ENCODE measurements at places on chromosomes 1 and 21. TPM values are rescaled to one million over a fixed set of nuclear protein-coding genes. Genes with fewer than 3 reads are reported as not detected.
A peak's percentile ranks its signal among the peaks of the same experiment; 100 is the strongest.

- DNase-seq = no peak
Measured at GRCh38 chr1:37890378-37891014, 31.1 kb upstream of the MTF1 start.

DNA sequence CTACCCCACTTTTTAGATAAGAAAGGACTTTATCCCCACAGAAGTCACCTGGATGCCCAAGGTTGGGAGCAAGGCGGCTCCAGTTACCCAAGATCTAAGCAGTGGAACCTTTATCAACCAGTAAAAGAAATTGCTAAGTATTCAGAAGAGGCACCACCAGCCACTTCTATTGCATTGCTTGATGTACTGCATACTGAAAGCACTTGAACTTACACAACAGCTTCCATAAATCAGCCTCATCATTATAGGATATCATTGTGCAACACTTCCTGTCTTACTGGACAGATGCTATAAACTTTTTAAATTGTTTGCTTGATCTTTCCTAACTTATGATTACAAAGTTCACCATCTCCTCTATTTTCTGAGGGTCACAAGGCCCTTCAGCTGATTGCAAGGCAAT, 642.7 kb upstream of the CXADR start:
- no peak for DNase-seq

MSH4 gene
- 0.15 TPM for total RNA-seq

OR2L3 gene
- total RNA-seq = not detected

- no peak for DNase-seq
Measured at GRCh38 chr21:17270229-17270628, 242.6 kb upstream of the CXADR start.

DNA sequence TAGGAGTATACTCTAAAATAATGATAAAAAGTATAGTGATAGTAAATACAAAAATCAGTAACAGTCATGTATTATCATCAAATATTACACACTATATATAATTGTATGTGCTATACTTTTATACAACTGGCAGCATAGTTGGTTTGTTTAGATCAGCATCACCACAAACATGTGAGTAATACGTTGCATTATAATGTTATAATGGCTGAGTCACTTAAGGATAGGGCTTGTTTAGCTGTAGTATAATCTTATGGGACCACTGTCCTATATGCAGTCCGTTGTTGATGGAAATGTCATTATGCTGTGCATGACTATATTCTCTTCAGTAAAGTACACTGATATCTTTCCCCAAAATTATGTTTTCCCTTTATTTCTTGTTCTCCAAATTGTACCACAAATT, 92.8 kb downstream of the LYPLAL1 start:
- DNase-seq = no peak

CFHR1 gene
- total RNA-seq = not detected

- DNase-seq = no peak
Measured at GRCh38 chr1:23574265-23574754, 15.0 kb upstream of the ID3 start.

DNA sequence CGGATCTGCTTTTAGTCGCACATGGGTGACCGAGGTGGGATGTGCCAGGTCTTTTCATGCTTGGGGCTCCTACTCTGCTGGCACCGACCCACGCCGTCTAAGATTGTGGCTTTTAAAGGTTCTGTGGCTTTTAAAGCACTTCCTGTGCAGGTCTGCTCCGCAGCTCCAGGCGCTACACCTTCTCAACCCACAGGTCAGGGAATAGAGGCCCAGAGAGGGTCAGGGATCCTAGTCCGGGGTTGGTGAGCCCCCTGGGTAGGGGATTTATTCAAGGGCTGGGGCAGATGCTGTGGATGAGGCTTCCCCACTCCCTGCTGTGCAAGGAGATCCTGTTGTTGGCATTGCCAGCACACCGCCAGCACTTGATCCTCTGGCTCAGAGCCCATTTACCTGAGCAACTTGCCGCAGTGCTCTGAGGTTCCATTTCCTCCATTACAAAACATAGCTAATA, 212.8 kb upstream of the RAB4A start:
- DNase-seq = no peak

PPIE gene
- 38.4 TPM for total RNA-seq

- peak; percentile 67 for DNase-seq
Measured at GRCh38 chr1:164296172-164296571, 262.8 kb upstream of the PBX1 start.

SPATA45 gene
- total RNA-seq = not detected

HUNK gene
- 7.1 TPM for total RNA-seq

- no peak for DNase-seq
Measured at GRCh38 chr1:223118418-223118817, 24.6 kb downstream of the TLR5 start.

SHISAL2A gene
- total RNA-seq = 0.45 TPM

TMEM240 gene
- total RNA-seq = 0.67 TPM

FMN2 gene
- 3.0 TPM for total RNA-seq

ATAD3C gene
- total RNA-seq = 0.49 TPM

DNA sequence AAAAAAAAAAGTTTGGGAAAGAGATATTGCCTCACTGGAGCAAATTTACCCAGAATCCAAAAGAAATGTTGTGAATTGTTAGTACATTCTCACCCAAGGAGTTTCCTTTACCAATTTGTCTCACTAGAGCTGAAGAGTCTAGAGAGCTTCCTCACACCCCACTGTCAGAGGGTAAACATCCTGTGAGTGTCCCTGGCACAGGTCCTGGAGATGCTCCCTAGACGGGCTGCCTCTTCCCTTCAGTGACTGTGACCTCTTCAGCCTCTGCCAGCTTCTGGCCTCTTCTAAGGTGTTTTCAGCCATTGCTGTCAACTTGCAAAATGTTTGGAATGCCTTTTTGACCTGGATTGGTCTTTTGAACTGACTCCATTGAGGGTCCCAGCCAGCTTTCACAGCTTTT, 159.4 kb downstream of the DHRS3 start:
- peak; percentile 33 for DNase-seq

HTR1D gene
- total RNA-seq = 1.1 TPM

AGPAT3 gene
- 97.5 TPM for total RNA-seq

DNA sequence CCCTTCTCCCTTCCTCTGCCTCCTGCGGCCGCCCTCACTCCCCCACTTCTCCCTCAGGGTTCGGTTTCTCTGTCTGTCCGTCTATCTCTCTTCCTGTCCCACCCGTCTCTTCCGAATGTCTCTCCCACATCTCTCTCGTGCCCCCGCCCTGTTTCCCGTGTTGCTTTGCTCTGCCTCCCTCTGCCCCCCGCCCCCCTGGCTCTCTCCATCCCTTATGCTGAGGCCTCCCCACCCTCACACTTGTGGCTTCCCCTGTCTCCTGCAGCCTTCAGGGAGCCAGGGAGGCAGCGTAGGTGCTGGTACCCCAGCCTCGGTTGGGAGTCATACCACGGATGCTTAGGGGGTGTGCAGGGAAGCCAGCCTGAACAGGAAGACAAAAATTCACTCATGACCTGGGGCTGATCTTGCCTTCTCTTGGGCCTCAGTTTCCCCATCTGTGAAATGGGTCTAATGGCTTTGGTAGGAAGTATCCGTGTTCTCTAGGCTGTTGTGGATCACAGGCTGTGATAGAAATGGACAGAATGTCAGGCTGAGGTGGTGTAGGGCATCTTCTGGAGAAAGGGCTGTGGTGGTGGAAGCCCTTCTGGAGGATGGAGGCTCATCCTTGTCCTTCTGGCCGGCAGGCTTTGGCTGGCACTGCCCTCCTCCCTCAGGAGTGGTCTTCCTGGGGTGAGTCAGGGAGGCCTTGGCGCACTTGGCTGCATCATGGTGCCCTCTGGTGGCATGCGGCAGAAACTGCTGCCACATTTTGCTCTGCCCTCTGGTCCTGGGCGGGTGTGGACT, 55.5 kb downstream of the FOXO6 start:
- DNase-seq = peak; percentile 38

TMCC2 gene
- 1.2 TPM for total RNA-seq

DNA sequence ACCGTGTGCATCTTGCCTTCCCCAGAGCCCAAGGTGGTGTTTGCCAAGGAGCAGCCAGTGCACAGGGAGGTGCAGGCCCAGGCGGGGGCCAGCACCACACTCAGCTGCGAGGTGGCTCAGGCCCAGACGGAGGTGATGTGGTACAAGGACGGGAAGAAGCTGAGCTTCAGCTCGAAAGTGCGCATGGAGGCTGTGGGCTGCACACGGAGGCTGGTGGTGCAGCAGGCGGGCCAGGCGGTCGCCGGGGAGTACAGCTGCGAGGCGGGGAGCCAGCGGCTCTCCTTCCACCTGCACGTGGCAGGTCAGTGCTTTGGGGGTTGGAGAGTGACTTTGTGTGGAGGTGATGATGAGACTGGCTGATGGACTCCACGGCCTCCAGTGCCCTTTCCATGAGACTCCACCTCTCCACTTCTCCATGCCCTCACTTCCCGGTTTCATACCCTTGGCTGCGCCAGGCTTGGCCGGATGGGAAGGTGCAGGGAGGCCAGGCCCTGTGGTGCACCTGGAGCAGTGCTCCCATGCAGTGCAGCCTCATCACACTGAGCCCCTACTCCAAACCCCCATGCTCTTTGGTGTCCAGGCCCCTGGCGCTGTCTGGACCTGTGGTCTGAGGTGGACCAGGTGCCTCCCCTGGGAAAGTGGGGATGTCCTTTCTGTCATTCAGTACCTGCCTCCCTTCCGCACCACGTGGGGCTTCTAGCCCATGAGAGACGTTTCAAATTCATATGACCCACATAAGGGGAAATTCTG, 49.0 kb downstream of the OBSCN start:
- DNase-seq = no peak

FLG gene
- not detected for total RNA-seq

- no peak for DNase-seq
Measured at GRCh38 chr1:54567961-54568360, 19.9 kb downstream of the ACOT11 start.

DNA sequence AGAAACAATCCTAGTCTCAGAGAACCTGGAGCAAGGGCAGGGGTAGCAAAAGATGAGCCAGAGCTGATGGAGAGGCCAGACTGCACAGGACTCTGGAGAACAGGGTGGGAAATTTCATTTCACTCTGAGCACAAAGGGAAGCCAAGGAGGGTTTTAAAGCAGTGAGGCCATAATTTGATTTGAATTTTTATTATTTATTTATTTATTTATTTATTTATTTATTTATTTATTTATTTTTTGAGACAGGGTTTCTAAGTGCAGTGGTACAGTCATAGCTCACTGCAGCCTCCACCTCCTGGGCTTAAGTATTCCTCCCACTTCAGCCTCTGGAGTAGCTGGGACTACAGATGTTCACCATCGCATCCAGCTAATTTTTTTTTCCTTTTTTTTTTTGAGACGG, 45.1 kb downstream of the MT1HL1 start:
- no peak for DNase-seq

DNALI1 gene
- 4.5 TPM for total RNA-seq

GRCh38 chr1:30008372-30008997, 714.9 kb downstream of the MATN1 start:
- no peak for DNase-seq

DNA sequence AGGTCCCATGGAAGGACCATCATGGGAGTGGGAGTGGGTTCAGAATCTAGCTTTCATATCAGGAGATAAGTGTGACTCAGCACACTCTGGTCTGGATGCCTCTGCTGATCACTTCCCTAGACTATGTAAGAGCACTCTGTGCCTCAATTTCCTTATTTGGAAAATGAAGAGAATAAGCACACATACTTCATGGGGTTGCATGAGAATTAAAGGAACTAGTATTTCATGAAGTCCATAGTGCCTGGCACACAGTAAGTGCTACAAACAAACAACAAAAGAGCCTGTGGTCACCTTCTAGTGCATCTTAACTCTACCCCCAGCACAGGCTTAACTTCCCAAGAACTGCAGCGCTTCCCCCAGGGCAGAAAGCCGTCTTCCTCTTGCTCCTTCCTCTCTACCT, 9.6 kb upstream of the IL20 start:
- DNase-seq = no peak

DNA sequence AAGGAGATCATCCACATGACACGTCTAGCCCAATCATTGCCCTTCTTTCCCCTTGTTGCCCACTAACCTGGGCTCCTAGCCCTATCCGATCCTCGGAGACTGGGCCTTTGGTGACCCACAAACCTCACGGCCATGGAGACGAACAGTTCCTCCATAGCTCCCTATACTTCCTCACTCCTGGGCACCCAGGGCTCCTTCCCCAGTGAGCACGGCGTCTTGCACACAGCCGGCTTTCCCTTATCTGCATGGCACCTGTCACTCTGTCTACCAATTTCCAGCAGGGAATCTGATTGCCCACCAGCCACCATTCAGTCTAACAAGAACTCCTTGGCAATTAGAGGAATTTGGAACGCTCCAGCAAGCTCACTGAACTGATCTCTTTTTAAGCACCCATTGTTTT, 3.1 kb downstream of the GNG4 start:
- no peak for DNase-seq

TMCO2 gene
- not detected for total RNA-seq

TTC24 gene
- total RNA-seq = 0.28 TPM

PTCH2 gene
- total RNA-seq = 0.47 TPM

- peak; percentile 47 for DNase-seq
Measured at GRCh38 chr21:35508139-35508888, 459.2 kb upstream of the RUNX1 start.

- peak; percentile 63 for DNase-seq
Measured at GRCh38 chr1:214332946-214333798, 52.2 kb downstream of the SMYD2 start.

DNA sequence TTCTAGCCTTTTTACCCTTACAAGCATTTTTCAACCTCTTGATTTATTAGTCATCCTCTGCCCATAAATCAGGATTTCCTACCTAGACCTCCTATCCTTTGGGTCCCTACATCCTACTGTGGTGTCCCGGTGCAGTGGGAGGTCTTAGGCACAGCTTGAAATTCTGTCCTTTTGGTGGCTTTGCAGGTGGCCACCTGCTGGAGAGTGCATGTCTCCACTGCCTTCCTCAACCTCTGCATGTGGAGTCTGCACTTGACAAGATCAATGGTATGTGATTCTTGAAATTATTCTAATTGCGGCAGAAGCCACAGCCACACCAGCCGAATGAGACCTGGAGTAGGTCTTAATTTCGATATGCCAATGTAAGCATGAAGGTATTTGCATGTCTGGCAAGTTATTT, 11.4 kb upstream of the KCNA3 start:
- no peak for DNase-seq

DNA sequence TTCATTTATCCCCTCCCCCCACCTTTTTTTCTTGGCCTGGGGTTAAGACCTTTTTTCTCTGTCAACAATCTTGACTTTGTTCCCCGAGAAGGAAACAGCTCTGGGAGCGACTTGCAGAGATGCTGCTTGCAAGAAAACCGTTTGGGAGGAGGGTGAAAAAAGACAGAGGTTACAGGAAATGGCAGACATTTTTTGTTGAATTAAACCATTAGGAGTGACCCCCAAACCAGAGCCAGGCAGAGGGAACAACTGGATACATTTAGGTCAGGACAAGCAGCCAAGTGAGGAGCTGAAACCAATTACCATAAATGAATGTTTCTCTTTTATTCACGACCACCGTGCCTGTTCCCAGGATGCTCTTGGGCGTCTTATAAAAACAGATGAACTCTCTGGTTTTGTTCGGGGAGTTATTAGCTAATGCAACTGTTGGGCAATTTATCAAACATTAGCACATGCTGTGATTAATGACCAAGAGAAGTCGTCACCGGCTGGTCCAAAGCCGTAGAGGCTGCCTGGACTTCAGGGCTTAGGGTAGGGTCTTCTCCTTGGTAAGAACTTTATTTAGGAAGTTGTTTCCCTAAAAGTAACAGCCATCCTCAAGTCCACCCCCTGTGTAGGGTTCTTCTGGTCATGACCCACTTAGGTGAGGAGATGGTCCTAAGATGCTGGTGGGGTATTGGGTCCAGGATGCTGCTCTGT, 141.0 kb downstream of the FOXD2 start:
- no peak for DNase-seq

- DNase-seq = no peak
Measured at GRCh38 chr1:242196914-242197313, 198.0 kb upstream of the MAP1LC3C start.
